ENCODE measurements at places on chromosomes 6 and 20. TPM values are rescaled to one million over a fixed set of nuclear protein-coding genes. Genes with fewer than 3 reads are reported as not detected.

Gene COL9A3
- polyA plus RNA-seq: 23.2 TPM

Gene TMEM170B
- polyA plus RNA-seq: 8.1 TPM

GRCh38 chr20:5171790-5172164, 45.0 kb downstream of the CDS2 start:
- no peak for DNase-seq

DNA sequence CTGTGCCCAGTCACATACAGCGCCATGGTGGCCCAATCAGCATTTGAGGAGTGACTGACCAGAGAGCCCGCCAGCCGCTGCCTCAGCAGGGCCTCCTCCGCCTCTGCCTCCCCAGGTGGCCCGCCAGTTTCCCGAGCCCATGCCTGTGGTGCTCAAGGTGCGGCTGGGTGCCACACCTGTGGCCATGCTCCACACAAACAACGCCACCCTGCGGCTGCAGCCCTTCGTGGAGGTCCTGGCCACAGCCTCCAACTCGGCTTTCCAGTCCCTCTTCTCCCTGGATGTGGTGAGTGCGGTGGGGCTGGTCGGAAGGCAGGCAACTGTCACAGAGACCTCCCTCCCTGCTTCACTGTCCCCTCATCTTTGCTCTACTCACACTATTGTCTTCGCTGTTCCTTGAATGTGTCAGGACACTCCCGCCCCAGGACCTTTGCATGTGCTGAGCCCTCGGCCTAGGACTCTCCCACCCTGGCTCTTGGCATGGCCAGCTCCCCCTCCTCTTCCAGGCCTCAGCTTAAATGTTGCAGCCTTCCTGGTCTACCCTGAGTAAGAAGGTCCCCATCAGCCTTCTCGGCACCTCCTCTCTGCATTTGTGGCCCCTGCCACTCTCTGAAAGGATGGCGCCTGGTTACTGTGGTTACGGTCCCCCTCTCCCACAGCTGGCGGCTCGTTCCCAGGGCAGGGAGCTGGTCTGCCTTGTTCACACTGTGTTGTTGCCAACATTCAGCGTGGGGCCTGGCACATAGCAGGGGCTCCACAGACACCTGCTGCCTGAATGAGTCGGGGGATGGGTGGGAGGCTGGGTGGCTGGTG, 11.8 kb upstream of the BPIFB6 start:
- no peak for DNase-seq

Gene ERVFRD-1
- 0.16 TPM for polyA plus RNA-seq

- DNase-seq: no peak
Measured at GRCh38 chr20:3848565-3848964, 1.9 kb downstream of the MAVS start.

DNA sequence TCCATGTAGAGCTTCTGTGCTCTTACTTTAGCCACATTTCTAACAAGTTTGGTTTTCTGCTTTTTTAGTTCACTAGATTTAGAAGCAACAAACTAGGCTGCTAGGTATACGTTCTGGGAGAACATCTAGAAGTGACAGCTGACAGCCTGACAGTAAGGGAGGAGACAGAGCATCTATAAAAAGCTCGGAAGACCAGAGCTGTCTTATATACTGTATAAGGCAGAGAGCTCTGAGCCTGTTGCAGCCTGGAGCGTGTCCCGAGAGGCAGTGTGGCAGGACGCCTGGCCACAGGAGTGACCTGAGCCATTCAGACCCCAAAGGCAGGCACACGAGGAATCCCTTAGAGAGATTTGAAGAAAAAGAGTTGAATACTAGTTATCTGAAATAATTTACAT, 24.6 kb downstream of the PPP1R14C start:
- no peak for DNase-seq

DNA sequence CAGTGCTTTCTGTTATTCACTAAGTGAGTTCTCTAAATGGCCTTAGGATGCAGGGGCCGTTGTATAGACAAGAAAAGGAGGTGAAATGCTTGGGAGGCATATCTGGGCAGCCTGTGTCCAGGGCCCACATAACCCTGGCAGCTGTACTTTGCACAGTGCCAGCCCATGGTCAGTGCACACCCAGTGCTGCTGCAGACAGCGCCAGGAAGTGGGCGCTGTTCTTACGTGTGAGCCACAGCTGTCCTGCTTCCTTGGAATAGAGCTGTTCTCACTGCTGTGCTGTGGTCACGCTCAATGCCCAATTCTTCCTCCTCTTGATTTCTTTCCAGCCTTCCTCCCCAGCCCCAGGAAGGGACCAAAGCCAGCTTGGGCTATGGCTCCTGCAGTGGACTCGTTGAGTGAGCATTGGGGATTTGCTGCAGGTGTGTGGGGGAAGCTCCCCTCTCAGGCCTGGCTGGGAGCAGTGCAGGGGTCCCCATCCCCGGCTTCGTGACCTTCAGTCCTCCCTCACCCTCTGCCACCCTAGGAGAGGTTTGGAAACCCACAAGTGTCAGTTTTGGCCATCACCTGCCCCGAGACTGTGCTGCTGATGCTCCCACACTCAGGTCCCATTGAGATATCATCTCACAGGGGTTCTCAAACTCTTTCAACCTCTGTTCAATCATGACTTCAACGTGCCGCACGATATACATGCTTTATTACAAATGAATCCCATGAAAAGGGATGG, 246.8 kb upstream of the EXOC2 start:
- DNase-seq: no peak
